ENCODE measurements at places on chromosomes 2 and 18.

GRCh38 chr2:218432676-218433365, 13.9 kb downstream of the VIL1 start:
- peak; percentile 55 for DNase-seq

DNA sequence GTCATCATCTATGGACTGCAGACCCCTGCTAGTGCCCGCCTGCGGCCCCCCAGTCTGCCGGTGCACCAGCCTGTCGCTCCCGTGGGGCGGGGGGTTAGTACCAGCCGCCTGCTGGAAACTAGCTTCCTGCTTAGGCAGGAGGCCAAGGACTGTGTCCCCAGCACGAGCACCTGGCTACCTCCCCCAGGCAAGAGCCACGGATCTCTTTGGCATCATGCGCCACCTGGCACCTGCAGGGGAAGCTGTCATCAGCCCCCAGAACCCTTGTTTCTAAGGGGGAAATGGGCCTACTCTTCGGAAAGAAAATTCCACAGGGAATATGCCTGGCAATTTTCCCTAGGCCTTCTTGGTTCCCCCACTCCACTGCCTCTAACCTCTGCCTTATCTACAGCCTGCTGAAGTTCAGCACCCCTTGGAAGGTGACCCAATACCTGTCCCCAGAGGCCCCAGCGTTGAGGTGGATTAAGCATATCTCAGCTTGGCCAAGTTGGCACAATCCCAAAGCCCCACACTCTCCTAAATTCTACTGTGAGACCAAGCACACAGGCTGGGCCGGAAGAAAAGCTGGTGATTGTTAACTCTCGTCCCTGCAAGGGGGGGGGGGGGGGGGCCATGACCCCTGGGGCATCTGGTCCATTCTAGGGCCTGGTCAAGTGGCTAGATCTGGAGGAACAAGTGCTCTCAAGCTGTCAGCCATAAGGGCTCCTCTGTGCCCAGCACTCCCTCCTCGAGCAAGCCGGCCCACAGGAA, 62.0 kb upstream of the POMC start:
- DNase-seq: no peak

GRCh38 chr18:78932281-78932680, 47.3 kb upstream of the SALL3 start:
- DNase-seq: peak; percentile 41

- no peak for DNase-seq
Measured at GRCh38 chr2:226220511-226220910, 579.1 kb downstream of the IRS1 start.

DNA sequence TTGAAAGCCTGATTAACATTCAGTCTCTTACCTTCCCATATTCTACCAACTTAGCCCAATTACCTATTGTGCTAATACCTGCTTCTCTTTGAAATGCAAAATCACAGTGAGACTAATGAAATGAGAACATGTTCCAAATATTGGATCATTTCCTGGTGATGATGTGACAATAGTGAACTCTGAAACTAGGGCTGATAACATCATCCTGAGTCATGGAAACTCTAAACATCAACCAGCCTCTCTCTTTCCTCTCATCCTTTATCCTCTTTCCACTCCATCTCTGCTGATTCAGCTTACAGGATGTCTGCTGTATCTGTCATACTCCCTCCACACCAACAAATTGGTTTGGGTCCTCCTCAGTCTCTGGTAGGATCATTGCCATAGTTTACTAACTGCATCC, 98.8 kb upstream of the NCKAP5 start:
- no peak for DNase-seq

DNA sequence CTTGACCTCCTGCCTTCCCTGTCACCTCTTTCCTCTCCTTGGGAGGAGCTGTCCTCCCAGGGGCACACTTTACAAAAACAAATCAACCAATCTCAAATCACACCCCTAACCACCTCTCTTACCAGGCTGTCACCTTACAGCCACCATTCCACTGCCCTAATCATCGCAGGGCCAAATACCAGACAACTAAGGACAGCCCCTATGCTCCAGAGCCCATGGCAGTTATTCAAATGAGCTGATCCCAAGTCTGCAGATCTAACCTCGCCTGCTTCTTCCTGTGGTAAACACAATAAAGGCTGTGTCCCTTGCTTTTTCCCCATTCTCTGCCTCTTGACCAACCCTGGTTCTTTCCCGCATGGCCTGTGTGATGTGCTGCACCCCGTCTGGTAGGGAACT, 154.2 kb upstream of the CNTNAP5 start:
- no peak for DNase-seq

DNA sequence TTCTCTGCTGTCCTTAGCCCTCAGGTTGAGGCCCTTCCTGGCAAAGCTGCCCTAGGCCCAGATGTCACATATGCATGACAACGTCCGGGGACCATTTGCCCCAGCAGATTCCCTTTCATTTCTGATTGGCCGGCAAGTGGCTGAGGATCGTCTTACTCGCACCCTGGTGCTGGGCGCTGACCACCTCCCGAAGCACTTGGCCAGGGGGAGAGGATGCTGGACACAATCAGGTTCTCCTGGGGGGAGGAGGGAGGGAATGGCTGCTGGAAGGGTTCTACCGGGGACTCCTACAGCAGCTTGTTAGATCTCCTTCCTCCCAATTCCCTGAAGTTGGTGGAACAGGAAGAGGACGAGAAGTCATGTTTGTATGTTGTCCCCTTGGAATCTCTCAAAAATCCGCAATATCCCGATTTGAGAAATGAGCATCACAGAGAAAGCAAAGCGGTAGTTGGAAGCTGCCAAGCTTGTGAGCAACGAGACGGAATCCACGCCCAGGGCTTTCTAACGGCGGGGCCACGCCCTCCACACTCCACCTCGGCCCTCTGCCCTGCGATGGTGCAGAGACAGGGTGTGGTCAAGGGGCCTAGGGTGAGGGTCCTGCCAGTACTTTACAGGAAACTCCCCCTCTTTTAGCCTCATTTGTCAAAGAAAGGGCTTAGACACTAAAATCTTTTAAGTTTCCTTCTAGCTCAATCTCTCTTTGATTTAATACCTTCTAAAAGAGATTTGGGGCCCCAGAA, 61.8 kb upstream of the YWHAQ start:
- DNase-seq: peak; percentile 53

- DNase-seq: no peak
Measured at GRCh38 chr2:145501920-145502319, 982.0 kb upstream of the ZEB2 start.

DNA sequence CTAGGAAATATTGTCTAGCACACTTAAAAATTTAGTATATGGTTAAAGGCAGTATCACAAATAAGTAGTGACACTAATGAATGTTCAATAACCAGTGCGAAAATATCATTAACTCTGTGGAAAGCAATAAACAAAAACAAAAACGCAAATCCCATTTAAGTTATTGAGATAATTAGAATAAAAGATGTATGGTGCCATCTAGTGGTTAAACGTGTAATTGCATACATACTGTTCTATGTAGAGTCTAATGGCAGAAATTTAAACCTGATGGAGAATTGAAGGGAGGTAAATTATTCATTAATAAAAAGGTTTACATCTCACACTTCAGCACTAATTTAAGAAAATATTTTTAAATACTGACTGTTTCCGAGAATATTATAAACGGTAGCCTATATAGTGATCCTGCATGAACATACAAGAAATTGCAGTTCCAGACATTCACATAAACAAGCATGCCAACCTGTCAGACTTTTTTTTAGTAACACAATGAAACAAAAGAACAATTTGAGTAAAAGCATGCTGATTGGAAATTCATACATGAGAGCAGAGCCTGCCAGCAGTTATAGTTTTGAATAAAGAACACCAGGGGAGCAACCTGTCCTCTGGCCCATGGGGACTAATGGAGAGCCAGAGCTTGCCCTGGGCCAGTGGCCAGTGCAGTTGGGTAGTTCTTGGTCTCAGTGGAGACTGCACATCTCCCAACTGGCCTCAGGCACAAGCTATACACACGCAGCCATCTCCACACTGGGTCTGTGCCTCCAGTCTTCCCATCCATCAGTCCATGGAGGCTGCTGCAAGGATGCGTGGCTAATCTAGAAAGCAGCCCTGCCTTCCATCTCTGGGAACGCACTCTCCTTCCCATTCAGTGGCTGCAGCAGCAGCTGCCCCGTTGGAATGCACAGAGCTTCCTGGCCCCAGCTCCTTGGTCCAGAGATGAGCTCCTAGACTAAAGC, 28.0 kb downstream of the GCG start:
- DNase-seq: no peak

GRCh38 chr2:196260546-196260945, 89.2 kb upstream of the STK17B start:
- no peak for DNase-seq

- DNase-seq: no peak
Measured at GRCh38 chr18:62713651-62714247, 1.6 kb upstream of the PHLPP1 start.

GRCh38 chr2:174752403-174753037, 11.8 kb downstream of the CHRNA1 start:
- no peak for DNase-seq

DNA sequence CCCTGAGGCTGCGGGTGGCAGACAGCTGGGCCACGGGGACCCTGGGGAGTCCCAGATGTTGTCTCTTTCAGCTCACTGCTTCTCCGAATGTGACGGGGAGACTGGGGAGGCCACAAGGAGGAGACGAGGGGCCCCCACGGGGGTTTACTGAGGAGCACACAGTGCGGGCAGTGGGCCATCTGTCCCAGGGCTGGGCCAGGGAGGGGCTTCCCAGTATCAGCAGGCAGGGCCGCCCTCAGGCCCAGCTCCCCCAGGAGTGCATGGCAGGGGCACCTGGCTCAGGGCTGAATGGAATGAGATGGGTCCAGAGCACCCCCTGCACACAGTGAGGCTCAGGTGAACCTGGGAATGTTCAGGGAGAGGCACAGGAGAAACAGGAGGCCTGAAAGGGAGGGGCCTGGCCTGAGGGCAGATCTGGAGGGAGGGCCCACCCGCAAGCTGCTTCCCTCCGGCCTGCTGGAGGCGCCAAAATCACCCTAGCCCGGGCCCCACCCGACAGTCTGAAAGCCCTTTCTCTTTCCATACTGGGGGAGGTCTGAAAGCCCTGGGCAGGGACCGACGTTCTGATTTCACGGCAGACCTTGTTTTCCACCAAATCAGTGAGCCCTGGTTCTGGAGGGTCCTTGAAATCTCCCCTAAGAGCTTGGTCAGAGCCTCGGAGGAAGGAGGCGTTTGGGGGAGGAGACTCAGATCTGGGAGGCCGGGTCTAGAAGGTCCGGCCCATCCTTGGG, 35.5 kb upstream of the PTMA start:
- no peak for DNase-seq

- DNase-seq: no peak
Measured at GRCh38 chr2:135709992-135710391, 31.7 kb upstream of the UBXN4 start.

- DNase-seq: peak; percentile 53
Measured at GRCh38 chr2:11560806-11561205, 27.0 kb downstream of the GREB1 start.

DNA sequence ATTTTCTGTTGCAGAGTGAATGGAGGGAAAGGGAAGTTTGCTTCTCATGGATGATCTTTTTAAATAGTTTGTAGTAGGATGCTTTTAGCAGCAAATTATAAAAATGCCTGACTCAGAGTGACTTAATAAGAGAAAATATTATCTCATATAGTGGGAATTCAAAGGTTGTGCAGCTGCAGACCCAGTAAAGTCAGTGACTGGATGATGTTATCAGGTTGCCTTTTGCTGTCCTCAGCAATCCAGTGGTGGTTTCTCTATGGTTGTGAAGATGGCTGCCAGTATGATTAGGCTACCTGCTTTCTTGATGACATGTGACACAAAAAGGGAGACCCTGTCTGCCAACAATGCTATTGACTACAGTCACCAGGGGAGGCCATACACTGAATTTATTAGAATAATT, 184.8 kb downstream of the DIS3L2 start:
- DNase-seq: no peak

DNA sequence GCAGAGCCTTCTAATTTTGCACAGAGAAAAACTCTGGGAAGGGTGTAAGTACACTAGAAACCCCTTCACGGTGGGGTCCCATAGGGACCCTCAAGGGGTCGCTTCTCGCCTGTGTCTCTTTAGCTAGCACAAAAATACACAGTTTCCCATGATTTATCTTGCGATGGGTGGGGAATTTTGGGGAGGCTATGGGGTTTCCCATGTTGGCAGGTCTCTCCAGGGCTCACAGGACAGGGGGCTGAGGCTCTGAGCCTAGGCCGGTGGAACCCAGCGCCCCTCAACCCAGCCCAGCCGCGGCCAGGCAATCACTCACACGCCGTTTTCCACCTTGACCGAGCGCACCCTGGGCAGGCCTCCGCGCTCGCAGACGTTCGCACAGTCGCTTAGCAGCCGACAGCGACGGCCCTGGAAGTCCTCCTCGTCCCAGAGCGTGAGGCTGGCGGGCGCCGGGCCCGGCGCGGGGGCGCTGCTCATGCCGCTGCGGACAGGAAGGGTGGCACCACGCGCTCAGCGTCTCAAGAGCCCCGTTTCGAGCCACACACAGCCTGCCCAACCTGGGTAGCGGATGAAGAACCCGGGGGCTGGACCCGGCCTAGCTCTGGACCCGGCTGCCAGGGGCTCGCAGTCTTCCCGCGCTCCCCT, 398 bp downstream of the CRYBA2 start:
- no peak for DNase-seq

DNA sequence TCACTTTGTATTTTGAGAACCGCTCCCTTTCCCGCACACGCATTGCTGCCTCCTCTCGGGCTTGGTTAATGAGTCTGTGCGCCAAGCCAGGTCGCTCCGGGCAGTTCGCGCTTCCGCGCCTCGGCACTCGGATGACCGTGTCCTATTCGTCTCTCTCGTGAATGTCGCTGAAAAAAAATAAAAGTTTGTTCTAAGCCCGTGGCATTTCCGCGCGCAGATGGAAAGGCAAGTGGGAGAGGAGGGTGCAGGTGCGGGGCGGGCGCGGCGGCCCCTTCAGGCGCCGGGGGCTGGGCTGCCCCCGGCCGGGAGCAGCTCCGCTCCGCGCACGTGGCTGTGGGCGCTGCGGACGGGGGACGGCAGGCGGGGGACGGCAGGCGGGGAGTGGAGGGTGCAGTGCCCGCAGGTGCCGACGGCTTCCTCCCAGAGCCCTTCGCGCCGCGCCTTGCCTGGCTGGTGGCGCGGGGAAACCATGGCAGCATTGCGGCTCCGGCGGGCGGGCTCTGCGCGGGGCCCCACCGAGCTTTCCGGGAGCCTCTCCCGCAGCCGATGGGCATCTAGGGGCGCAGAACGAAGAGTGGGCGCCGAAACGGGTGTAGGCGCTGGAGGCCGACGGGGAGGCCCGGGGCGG, 159.6 kb upstream of the SIX2 start:
- DNase-seq: no peak

GRCh38 chr18:26960911-26961310, 95.4 kb upstream of the AQP4 start:
- no peak for DNase-seq
